Stimulated activated CD4-positive, alpha-beta T cell treated with anti-CD3 and anti-CD28 coated beads, Interleukin-1b, Interleukin-23, amount 100 ng/mL, for 1 hour (primary cell): ENCODE measurements at places on chromosomes 11 and 22.

DNA sequence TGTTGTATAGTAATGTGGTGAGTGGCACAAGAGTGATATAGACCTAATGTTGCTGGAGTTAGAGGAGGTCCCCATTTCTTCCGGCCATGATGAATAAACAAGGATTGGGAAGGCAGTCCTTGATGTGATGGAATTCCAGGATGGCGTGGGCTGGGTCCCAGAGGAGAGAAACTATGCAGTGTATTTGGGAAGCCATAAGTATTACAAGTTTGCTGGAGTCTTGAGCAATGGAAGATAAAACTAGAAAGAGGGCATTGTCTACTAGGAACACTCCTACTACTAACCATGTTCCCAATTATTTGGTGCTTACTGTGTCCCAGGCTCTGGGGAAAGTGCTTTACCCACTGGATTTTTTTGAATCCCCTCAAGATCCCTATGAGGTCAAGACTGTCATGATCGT lies 20.0 kb downstream of the LDLRAD3 start:
- DNase-seq = no peak

GRCh38 chr11:113806406-113806805 lies 26.8 kb downstream of the CLDN25 start:
- no peak for DNase-seq

GRCh38 chr11:91100427-91100826 lies 877.6 kb upstream of the CHORDC1 start:
- DNase-seq = no peak

- DNase-seq = no peak
Observed at GRCh38 chr11:126527651-126528050, 172.2 kb downstream of the ST3GAL4 start.

GRCh38 chr11:100876815-100877520 lies 189.9 kb downstream of the ARHGAP42 start:
- no peak for DNase-seq

GRCh38 chr11:75697906-75698581 lies 19.6 kb upstream of the MOGAT2 start:
- no peak for DNase-seq

DNA sequence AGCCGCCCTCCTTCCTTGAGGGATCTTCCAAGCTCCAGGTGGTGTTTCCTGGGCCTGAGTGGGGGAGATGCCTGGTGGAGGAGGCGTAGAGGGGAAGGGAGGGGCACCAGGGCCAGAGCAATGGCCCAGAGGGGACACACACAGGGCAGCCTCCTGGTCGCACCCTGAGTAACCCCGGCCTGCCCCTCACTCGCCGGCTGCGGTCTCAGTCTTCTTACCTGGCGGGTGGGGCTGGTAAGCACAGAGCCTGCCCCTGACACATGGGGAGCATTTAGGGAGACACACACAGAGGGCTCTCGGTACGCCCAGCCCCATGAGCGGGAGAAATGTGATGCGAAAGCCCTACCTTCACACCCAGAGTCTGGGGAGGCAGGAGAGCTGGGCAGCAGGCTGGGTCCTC lies 23.9 kb downstream of the IGF2 start:
- DNase-seq = no peak

GRCh38 chr22:47034905-47035419 lies 272.5 kb downstream of the TBC1D22A start:
- no peak for DNase-seq

- no peak for DNase-seq
Observed at GRCh38 chr22:22201930-22202343, 42.6 kb upstream of the VPREB1 start.

- DNase-seq = no peak
Observed at GRCh38 chr11:112817376-112817775, 143.8 kb upstream of the NCAM1 start.

GRCh38 chr11:36726420-36726819 lies 128.4 kb upstream of the RAG2 start:
- no peak for DNase-seq

GRCh38 chr22:33354928-33355327 lies 296.7 kb upstream of the SYN3 start:
- no peak for DNase-seq

DNA sequence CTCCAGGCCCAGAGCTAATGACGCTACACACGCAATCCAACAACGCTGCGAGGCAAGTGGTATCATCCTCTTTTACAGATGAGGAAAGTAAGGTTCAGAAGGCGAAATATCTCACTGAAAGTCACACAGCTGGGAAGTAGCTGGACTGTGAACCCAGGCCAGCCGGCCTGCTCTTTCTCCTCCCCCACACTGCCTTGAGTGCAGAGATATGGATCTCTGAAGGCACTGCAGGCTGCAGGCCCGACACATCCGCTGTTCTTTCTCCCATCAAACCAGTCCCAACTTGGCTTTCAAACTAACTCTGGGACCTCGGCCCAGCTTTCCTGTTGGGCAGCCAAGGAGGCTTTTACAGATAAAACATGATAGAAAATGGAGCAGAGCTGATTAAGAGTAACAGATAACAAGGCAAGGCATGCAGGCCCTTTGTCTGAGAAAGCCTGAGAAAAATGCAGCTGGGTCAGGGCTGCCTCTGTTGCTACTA lies 64.0 kb upstream of the PTPRJ start:
- no peak for DNase-seq

GRCh38 chr22:26535603-26535908 lies 23.3 kb upstream of the TFIP11 start:
- DNase-seq = no peak

- no peak for DNase-seq
Observed at GRCh38 chr22:43858156-43858895, 4.0 kb downstream of the SULT4A1 start.

DNA sequence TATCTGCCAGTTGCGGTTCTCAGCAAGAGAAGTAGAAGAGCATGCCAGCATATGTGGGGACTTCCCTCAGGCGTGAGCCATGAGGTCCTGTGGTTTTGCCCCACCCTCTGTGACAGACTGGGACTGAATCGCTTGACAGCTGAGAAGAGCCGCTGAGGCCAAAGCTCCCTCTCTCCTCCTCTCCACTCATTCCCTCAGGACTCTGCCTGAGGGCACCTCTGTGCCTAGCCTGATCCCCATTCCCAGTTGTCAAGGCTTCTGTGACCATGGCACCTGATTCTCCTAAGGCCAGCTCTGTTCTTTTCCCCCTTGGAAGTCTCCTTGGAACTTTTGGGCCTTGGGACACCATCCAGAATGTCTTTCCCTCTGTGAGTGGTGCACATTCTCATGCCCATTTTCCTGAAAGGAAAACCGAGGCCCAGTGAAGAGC lies 27.0 kb downstream of the ART5 start:
- no peak for DNase-seq

GRCh38 chr11:92601048-92601447 lies 368.4 kb upstream of the MTNR1B start:
- DNase-seq = no peak

DNA sequence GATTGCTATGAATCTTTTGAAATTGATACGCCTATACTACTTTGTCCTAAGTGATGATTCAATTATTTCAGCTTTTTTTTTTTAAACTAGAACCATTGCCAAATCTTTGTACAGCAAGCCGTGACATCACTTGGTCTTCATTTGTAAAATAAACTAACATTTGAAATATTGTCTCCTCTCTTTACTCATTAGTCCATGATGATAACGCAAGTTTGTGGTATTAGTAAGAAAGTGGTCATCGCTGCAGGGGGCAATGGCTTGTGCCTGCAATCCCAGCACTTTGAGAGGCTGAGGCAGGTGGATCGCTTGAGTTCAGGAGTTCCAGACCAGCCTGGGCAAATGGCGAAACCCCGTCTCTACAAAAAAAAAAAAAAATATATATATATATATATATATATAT lies 12.9 kb upstream of the ARHGAP42 start:
- DNase-seq = no peak

DNA sequence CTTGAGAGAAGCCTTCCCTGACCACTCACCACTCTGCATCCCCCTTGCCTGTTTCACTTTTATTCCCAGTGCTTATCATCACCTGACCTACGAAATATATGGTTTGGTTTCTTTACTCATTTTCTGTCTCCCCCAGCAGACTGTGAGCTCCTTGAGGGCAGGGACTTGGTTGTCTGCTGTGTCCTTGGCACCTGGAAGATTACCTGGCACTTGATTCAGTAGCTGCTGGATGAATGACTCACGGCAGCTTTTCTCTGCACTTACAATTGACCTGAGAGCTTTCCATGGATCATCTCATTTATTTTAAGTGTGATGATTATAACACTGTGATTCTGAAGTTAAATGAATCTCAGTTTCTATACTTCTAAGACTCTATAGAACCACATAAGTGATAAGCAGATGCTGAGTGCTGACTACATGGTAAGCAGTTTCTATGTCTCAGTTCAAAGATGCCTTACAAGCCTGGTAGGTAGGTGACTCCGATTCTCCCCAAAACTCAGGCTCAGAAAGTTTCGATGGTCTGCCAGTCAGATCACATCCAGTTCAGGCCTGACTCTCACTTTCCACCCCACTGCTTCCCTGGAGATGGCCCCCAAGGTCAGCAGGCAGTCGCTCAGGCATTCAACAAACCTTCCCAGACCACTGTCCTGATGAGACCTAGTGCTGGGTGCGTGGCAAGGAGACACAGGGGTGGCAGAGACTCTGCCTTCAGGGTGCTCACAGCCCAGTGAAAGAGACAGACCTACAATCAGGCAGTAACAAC lies 11.6 kb downstream of the IL2RB start:
- no peak for DNase-seq

GRCh38 chr11:11036848-11037732 lies 179.2 kb upstream of the ZBED5 start:
- no peak for DNase-seq

GRCh38 chr11:5701055-5701577 lies 11.5 kb downstream of the TRIM22 start:
- no peak for DNase-seq

DNA sequence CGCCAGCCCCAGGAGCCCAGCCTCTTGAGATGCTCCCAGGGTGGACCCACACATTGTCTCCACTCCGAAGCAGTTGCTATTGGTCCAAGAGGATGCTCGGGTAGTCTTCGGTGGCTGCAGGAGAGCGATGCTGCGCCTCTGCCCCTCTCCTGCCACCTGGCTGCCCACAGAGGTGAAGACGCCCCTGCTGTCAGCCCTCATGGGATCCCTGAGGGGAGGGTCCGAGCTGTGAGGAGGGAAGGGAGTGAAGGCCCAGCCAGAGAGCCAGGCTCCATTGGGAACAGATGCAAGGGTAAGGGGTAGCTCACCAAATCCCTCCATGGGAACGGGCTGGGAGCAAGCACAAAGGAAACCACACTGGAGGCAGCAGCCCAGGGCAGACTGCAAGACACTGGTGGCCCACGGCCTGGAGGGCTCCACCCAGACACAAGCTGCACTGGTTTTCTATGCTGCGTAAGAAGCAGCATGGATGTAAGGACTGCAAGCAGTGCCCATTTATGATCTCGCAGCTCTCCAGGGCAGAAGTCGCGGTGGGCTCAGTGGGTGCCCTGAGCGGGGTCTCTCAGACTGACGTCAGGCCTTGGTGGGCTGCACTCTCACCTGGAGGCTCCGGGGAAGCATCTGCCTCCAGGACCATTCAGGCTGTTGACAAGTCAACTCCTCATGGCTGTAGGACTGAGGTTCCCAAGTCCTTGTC lies 15.7 kb downstream of the TSPAN32 start:
- no peak for DNase-seq

DNA sequence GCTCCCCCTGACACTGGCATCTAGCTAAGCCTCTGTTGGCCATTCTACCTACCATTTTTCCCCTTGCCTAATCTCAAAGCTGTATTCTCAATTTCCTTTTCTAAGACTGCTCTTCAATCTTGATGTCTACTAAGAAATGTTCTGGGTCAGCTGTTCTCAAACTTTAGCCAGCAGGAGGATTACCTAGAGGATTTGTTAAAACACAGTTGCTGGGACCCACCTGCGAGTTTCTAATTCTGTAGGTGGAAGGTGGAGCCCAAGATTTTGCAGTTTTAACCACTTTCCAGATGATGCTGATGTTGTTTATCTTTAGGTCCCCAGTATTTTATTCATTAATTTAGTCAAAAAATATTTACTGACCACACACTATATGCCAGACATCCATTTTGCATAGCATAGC lies 9.3 kb upstream of the ARHGAP42 start:
- no peak for DNase-seq

DNA sequence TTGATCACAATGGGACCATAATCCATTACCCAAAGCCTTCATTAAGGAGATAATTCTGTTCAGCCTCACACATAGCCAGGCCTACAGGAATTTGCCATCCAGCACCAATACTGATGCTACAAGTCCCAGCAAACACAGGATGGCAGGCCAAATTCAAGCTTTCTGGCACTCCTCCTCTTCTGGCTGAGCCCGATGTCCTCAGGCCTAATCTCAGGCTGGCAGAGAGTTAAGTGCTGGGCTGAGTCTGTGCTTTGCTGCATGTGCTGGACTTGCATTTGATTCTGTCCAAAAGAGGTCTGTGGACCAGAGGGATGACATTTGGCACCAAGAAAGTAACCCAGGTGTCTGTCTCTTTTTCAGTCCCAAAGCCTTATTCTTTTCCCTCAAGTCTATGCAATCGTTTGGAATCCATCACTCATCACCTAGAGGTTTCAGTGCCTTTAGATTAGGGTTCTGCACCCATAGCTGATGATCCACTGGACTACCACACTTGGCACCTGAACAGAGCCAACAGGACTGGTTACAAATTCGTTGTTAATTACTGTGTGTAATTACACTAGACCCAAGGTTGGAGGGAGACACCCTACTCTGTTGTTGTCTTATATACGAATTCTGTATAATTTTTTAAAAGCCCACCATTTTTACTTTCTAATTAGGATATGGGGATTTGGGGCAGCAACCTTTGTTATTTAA lies 19.4 kb upstream of the LIN7C start:
- no peak for DNase-seq

DNA sequence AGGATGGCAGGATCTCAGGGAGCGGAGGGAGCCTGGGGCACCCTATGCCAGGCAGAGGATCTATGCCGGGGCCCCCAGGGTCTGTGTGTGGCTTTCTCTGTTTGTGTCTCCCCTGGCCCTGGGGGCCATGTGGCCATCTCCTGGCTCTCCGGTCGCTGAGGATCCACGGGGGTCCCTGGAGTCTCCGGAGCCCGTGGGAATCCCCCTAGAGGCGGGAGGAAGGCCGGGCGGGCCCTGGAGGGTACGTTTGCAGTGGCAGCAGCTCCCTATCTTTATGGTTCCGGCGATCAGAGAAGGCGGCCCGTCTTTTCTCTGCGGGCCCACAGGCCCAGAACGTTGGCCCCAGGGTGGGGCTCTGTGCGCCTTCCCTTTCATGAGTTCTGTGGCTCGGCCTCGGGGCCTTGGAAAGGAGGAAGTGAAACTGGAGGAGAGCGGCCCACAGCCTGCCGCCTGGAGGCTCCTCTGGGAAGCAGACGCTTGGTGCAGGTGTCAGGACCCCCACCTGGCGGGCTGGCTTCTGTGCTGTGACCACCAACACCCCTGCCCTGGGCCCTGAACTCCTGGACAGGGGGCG lies 82.1 kb downstream of the KCNQ1 start:
- DNase-seq = no peak
